ENCODE measurements at places on chromosomes 2 and 18.

GRCh38 chr2:209974576-209974975 is 27.9 kb upstream of the RPE start:
- DNase-seq, result no peak

GRCh38 chr2:104344985-104345384 is 508.9 kb upstream of the POU3F3 start:
- DNase-seq, result no peak

DNA sequence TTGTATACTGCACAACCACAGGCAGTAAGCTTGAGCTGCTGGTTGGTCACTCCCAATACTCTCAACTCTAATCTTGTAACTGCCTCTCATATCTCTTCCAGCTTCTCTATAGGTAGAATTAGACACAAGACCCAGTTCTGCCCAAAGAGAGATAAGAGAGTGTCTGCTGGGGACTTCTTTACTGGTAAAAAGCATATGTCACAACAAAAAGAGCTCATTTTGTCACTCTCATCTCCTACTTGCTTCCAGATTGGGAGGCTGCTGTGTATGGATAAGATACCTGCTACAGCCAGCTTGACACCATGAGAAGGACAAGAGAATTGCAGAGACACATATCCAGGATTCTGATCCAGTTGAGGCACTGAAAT is 165.2 kb downstream of the PTH2R start:
- no peak for DNase-seq

- no peak for DNase-seq
These were observed 78.9 kb upstream of the OTOS start for GRCh38 chr2:240219208-240219890.

GRCh38 chr2:168751104-168751740 is 51.2 kb upstream of the NOSTRIN start:
- DNase-seq, result no peak

- DNase-seq, result no peak
These were observed 205.1 kb downstream of the MGAT5 start for GRCh38 chr2:134458950-134459349.

DNA sequence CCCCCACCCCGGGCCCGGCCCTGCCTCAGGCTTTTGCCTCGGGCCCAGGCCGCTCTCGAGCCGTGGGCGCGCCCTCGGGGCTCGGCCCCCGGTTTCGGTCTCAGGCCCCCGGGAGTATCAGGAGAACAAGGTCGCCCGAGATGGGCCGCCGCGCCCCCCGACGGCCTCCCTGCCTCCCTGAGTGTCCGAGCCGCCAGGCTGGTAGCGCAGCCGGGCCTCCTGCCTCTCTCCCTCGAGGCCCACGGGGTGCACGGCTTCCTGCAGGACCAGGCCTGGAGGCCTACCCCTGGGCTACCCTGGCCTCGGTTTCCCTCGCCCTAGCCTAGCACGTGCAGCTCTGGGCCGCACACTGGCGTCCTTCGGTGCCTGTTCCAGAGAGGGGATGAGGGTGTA is 8.4 kb downstream of the GBX2 start:
- DNase-seq, result no peak

- DNase-seq, result no peak
These were observed 316.5 kb downstream of the CYP26B1 start for GRCh38 chr2:71831193-71831577.

- DNase-seq, result no peak
These were observed 463.3 kb downstream of the IRS1 start for GRCh38 chr2:226336283-226336682.

DNA sequence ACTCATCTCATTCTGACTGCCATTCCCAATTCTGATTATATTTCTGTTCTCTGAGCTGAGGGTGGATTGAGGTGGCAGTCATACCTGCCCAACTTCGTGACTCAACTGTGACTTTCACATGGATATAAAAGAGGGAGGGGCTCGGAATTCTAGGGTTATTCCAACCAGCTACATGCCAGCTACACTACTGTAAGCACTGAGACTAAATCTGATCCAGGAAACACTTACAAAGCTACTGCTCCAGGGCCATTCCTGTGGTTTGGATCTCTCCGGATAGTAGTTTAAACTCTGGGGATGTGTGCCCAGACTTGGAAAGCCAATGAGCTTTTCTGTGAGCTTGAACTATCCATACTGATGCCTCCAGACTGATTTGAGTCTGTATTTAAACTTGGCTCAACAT is 7.9 kb downstream of the MAP2 start:
- no peak for DNase-seq

- no peak for DNase-seq
These were observed 16.1 kb downstream of the CEBPZ start for GRCh38 chr2:37215250-37215649.

- DNase-seq, result no peak
These were observed 131.6 kb downstream of the CDH2 start for GRCh38 chr18:28045176-28045810.

- DNase-seq, result no peak
These were observed 256.2 kb upstream of the CDH20 start for GRCh38 chr18:61076986-61077385.

GRCh38 chr2:169716238-169716886 is 17.3 kb upstream of the KLHL23 start:
- DNase-seq, result no peak

DNA sequence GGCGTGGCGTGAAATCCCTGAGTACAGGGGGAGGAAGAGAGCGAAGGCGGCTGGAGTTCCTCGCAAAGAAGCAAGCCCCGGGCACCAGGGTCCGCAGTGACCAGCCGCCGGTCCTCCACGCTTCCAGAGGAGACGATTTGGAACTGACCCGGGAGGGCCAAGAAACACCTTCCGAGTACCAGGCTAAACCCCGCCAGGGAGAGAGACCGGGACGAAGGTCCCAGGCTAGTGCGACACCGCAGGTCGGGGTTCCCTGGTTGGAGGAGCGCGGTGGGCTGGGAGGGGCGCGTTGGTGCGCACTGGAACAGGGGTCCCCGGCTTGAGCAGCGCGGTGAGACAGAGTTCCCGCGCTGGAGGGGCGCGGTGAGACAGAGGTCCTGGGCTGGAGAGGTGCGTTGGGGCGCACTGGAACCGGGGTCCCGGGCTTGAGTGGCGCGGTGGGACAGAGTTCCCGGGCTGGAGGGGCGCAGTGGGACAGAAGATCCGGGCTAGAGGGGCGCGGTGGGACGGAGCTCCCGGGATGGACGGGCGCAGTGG is 901 bp downstream of the WDFY1 start:
- DNase-seq, result no peak

DNA sequence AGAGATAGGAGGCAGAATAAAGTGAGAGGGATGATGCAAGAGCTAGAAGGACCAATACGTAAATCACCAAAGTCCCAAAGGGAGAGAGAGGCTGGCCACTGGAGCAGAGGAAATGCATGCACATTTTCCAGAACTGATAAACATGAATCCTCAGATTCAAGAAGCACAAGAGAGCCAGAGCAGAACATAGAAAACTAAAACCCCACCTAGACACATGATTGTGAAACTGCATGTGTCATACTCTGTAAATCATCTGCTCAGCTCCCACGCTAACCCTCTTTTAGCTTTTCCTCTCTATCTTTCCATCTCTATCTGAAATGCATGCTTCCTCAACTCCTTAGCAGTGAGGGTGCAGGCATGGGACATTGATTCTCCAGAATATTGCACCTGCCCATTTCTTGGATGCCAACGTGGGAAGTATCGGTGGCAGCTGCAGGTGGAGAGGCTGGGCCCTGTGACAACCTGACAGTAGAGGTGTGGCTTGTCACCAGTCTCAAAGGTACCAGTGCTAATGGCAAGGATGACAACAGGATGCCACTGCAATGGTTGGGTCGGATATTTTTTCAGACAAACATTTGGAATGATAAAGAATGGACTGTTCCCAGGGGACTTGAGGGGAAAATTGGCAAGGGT is 89.3 kb upstream of the OTOS start:
- no peak for DNase-seq

DNA sequence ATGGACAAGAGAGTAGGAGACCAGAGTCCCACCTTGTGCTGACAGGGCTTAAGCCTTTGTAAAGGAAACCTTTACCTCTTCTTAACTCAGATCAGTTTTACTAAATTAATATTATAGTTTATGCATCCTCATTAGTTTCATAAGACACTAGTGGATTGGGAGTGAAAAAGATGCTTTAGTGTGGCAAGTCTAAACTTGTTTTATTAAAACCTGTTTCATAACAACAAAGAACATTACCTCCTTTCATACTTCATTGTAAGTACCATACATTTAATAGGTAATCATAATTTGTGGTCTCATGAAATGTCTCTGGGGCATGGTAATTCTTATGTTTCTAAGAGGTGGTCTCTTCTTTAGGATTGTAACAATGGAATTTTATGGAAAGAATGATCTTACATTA is 63.4 kb downstream of the PIKFYVE start:
- DNase-seq, result no peak

- DNase-seq, result no peak
These were observed 533.4 kb downstream of the NYAP2 start for GRCh38 chr2:225932811-225933413.

DNA sequence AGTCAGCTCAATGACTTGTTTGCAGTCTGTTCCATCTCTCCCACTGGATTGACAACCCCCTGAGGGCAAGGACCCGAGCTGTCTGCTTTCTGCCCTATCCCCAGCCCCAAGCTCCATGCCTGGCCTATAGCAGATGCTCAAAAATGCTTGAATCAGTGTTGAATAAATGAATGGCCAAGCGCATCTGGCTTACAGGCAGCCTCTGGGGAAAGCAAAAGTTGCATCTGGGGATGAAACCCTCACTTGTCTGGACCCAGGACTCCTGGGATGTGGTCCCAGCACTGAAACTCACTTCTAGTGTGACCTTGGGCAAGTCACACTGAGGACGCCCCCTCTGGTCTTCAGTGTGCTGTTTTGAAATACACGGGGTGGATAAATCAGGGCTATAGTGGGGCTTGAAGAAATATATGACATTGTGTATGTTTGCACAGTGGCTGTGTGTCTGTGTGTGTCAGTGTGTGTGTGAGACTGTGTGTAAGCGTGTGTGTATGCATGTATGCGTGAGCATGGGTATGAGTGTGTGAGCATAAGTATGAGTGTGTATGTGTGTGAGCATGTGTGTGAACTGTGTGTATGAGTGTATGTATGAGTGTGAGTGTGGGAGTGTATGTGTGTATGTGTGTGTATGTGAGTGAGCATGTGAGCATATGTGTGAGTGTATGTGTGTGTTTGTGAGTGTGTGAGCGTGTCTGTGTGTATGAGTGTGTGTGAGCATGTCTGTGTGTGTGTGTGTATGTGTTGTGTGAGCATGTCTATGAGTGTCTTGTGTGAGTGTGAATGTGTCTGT is 27.8 kb upstream of the TNS1 start:
- no peak for DNase-seq

- DNase-seq, result no peak
These were observed 60.8 kb downstream of the DNER start for GRCh38 chr2:229653531-229653930.

GRCh38 chr2:182894174-182894573 is 27.7 kb upstream of the FRZB start:
- DNase-seq, result no peak

- no peak for DNase-seq
These were observed 132.4 kb downstream of the ZAP70 start for GRCh38 chr2:97845818-97846217.

DNA sequence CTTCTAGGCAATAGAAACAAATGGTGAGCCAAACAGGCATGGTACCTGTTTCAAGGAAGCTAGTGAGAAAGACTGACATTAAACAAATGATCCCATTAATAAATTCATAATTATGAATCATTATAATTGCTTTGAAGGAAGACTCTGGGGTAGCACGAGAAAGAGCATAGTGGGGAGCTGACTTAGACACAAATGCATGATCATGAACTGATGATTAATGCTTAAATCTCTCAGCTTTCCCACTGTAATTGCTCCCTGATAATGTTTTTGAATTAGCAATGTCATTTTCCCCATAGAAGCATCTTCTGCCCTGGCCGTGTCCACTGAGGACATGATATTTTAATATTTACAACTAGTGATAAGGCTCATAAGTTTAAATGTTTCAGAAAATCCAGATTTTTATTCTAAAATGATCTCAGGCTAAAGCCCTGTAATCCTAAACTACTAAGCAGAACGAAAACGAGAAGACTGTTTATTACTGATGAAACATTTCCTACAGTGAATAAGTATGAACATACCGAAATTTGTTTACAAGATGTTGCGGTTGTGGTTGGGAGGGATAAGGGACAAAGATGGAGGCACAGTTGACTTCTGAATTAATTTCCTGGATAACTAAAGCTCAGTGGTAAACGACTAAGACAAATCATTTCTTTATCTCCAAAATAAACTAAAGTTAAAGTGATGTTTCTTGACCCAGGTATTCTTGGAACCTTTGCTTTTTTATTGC is 47.3 kb upstream of the TACR1 start:
- DNase-seq, result no peak

DNA sequence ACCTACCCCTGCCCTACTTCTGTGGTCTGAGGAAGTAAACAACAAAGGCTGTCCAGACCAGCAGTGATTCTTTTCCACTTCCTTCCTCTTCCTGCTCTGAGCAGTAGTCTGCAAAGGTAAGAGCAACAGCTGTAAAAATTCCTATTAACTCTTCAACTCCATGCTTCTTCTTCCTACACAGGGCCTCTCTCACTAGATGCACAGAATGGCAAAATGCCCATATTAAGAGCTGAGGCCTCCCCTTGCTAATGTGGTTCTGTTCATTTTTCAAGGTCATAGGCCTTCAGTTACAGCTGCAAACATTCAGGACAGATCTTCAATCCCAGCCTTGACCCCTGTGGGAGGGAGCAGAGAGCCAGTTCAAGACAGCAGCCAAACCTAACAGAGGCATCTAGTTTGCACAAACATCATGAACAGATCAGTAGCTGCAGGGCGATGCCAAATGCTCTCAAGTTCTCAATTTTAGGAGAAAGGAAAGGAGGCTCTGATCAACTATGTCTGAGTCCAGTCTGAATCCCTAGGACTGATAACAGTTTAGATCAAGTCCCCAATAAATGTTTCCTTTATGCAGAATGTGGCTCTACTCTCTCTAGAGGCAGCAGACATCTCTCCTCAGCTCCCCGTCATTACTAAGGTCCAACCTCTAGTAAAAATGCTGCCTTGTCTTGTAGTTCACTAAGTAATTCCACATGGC is 20.9 kb downstream of the SLC40A1 start:
- DNase-seq, result no peak

DNA sequence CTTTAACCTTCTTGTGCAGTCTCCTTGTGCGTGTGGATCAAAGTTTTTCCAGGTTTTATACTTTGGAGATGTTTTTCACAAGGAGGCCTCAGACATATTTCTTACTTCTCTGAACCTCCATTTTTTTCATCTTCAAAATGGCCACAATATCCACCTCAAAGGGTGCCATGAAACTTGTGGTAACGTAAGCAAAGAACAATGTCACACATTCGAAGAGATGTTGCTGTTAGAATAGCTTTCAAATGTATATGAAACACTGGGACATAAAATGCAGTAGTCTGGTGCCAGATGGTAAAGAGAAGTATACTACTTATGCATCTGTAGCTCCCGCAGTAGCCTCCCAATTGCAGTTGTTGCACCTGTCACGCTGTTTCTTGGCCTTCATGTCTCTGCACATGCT is 2.6 kb upstream of the KRCC1 start:
- no peak for DNase-seq

GRCh38 chr18:29056800-29057199 is 879.9 kb upstream of the CDH2 start:
- no peak for DNase-seq

DNA sequence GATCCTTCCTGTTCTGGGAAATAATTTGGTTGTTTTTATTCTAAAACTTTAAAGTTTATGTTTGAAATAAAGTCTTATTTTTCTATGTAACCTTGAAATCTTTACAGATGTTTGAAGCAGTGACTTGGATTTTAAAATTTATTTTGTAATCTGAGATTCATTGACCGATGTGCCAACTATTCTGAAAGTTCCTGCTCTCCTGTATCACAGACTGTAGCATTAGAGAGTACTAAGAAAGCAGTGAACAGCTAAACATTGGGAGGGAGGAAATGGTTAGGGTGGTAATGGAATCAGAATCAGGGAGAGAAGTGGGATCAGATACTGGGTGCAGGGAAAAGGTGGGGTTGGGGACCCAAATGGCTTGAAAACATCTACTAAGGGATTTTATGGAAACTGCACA is 69.9 kb downstream of the CDC42EP3 start:
- DNase-seq, result no peak
